ENCODE measurements at places on chromosomes 12 and 14. TPM values are rescaled to one million over a fixed set of nuclear protein-coding genes. Genes with fewer than 3 reads are reported as not detected.

- DNase-seq, result no peak
These were observed 545 bp downstream of the SMARCC2 start for GRCh38 chr12:56188778-56189098.

- DNase-seq, result no peak
These were observed 10.8 kb upstream of the CEBPE start for GRCh38 chr14:23129759-23130316.

GRCh38 chr12:22600181-22600580 lies 24.8 kb upstream of the ETNK1 start:
- no peak for DNase-seq

DNA sequence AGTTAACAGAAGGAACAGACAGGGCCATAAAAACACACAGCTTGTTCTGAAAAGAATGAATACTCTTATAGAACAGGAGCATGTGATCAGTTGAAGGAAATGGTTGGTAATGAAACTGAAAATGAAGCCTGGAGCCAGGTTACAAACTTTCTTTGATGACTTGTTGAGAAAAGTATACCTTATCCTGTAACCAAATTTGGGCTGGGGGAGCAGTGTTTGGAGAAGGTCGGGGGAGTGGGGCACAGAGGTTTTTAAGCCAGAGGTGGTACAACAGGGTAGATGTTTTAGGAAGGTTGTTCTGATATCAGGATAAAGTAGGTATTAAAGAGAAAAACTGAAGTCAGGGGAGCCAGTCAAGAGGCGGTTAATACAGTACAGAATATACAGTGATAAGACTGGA lies 8.2 kb downstream of the GOLT1B start:
- DNase-seq, result no peak

- DNase-seq, result no peak
These were observed 835 bp downstream of the FGD4 start for GRCh38 chr12:32400114-32400672.

- DNase-seq, result no peak
These were observed 173.1 kb downstream of the ASCL1 start for GRCh38 chr12:103130564-103130963.

- DNase-seq, result no peak
These were observed 165.0 kb upstream of the RTL1 start for GRCh38 chr14:101068313-101069227.

DNA sequence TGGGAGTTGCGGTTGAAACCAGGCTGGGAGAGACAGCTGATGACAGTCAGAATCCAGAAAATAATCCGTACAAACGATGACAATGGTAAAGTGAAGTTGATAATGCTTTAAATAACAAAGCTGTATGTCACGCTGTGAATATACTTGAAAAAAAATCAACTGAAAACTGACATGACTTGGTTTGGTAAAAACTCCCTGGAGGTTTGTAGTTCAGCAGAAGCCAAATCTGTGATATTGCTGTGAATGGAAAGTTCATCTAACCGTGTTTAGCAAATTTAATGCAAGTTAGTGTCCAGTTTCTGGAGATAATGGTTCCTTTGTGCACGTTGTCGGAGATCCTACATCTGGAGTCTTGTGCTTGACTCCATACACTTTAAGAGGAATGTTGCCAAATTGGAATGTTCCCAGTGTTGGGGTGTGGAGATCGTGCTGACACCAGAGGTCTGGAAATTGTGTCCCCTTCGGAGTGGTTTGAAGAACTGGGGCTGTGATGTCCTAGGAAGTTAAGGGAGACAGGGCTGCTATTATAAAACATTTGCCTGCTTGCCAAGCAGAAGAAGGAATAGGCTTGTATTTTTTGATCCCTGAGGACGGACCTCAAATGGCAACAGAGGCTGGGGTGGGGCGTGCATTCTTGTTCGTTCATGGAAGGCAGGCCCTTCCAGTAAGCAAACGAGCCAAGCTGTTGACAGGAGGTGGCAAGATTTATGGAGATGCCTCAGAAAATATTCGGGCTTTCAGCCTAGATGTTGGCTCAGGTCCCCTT lies 30.6 kb downstream of the PPFIBP1 start:
- no peak for DNase-seq

GRCh38 chr12:123384318-123384993 lies 524 bp downstream of the KMT5A start:
- DNase-seq, result no peak

DNA sequence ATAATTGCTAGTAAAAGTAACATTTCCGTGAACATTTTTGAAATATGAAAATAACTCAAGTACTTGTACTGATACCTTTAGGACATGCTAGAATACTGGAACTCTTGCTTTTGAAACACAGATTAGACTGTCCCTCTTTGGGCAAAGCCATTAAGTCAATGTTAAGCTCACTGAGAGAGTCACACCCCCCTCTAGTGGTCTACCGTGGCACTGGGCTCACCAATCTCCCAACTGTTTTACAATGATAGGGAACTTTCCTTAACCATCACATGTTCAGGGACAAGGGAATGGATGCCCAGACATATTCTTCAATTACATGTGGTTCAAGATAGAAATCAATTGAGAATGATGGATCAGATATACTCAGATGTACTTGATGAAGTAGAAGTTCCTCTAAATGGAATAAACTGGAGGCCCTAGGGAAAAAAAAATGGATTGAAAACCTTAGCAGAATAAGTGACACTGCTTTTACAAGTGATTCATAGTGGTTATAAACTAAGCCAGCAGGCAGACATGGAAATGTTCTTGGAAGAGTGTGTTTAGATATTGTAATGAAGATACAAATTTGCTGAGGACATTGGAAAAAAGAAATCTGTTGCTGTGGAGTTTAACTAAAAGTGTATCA lies 17.8 kb downstream of the NANOG start:
- DNase-seq, result peak; percentile 62

DNA sequence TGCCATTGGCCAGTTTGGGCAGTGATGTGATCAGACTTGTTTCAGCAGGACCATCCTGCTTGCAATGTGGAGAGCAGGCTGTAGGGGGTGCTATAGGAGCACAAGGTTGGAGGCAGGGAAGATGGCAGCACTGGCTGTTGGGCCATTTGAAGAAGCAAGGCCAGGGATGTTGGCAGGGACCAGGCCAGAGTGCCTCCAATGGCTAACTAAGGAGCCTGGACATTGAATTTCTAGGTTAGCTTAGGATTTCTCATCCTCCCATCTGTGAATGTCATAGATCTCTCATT lies 23.5 kb downstream of the FGF23 start:
- DNase-seq, result no peak

- no peak for DNase-seq
These were observed 24.7 kb upstream of the MARK3 start for GRCh38 chr14:103360548-103360947.

GRCh38 chr12:46660276-46660675 lies 165.5 kb downstream of the SLC38A4 start:
- DNase-seq, result no peak

- DNase-seq, result no peak
These were observed 52.0 kb downstream of the RNF34 start for GRCh38 chr12:121451961-121452339.

GRCh38 chr12:52976574-52977071 lies 27.7 kb downstream of the KRT18 start:
- peak; percentile 83 for DNase-seq

DNA sequence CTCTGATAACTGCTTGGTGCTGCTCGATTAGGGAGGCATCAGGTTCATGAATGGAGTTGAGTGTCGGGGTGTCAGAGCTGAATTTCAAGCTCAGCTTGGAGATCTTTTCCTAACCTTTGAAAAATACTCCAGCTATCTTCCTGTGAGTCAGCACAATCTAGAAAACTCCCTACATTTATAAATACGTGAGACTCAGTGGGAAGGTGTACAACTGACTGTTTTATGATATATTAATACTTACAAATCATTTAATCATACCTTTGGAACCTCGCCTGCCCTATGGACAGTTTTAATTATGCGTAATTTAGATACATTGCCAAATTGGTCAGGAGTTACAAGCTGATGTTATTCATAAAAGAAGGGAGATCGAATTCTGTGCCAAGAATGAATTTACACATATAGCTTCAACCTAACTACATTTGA lies 961 bp downstream of the CMAS start:
- no peak for DNase-seq

Gene TBX5
- not detected for total RNA-seq

Gene ZNF891
- total RNA-seq, result 0.11 TPM

Gene TEDC1
- total RNA-seq, result 22.1 TPM

Gene CAPZA3
- not detected for total RNA-seq

Gene RDH5
- total RNA-seq, result 0.22 TPM

Gene KRT6C
- total RNA-seq, result not detected

Gene ENDOU
- total RNA-seq, result not detected

Measured in SJSA1 (cell line).